Keratinocyte (primary cell): ENCODE measurements at places on chromosomes 3 and 15. TPM values are rescaled to one million over a fixed set of nuclear protein-coding genes. Genes with fewer than 3 reads are reported as not detected.

- peak; percentile 21 for DNase-seq
These were observed 8.7 kb downstream of the CTDSPL2 start for GRCh38 chr15:44435893-44436667.

- no peak for DNase-seq
These were observed 1075.3 kb upstream of the ALCAM start for GRCh38 chr3:104291437-104291851.

GRCh38 chr15:57761562-57761961 lies 55.0 kb downstream of the POLR2M start:
- no peak for DNase-seq

- no peak for DNase-seq
These were observed 23.4 kb upstream of the SLC2A2 start for GRCh38 chr3:171049861-171050444.

- no peak for DNase-seq
These were observed 183.4 kb downstream of the OR4M2 start for GRCh38 chr15:22263738-22264137.

DNA sequence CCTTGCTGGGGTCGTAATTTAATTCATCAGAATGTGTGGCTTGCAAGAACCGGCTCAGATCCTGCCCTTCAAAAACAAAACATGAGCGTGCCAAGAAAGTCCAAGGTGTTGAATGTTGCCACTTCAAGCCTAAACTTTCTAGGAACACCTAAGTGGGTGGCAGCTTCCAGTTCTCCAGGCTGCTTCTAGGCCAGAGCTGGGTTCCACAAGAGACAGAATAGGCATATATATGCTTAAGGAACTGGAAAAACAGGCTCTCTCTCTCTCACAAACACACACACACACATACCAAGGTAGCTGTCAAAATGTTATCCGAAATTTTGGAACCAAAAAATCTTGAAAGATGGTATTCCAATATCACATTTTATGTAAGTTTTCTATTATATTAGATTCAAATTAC lies 890 bp upstream of the ADIPOQ start:
- no peak for DNase-seq

DNA sequence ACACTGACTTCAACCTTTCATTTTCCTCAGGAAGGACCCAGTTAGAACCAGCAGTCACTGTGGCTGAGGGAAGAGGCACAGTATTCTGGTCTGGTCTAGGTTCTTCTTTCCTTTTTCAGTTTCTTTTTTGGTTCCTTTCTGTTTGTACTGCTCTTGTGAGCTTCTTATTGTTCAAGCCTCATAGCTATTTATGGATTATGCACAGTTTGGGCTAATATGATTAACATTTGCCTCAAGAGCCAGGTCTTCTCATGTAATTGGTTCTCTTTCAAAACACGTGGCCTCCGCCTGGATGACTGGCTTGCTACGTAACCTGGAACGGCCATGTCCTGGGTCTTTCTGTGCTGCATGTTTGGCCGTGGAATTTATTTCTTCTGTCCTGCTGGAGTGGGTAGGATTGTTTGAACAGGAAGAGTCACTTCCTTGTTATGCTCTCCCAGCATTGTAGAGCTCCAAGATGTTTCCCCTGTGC lies 43.3 kb downstream of the RBMS3 start:
- DNase-seq: no peak

GRCh38 chr3:14862661-14863230 lies 44.0 kb downstream of the FGD5 start:
- no peak for DNase-seq

- no peak for DNase-seq
These were observed 7.0 kb upstream of the CD276 start for GRCh38 chr15:73677146-73677607.

- no peak for DNase-seq
These were observed 55.8 kb downstream of the ST8SIA2 start for GRCh38 chr15:92449476-92449875.

GRCh38 chr3:142276781-142277180 lies 51.4 kb upstream of the GK5 start:
- no peak for DNase-seq

GRCh38 chr15:39554746-39555387 lies 26.0 kb upstream of the THBS1 start:
- no peak for DNase-seq

DNA sequence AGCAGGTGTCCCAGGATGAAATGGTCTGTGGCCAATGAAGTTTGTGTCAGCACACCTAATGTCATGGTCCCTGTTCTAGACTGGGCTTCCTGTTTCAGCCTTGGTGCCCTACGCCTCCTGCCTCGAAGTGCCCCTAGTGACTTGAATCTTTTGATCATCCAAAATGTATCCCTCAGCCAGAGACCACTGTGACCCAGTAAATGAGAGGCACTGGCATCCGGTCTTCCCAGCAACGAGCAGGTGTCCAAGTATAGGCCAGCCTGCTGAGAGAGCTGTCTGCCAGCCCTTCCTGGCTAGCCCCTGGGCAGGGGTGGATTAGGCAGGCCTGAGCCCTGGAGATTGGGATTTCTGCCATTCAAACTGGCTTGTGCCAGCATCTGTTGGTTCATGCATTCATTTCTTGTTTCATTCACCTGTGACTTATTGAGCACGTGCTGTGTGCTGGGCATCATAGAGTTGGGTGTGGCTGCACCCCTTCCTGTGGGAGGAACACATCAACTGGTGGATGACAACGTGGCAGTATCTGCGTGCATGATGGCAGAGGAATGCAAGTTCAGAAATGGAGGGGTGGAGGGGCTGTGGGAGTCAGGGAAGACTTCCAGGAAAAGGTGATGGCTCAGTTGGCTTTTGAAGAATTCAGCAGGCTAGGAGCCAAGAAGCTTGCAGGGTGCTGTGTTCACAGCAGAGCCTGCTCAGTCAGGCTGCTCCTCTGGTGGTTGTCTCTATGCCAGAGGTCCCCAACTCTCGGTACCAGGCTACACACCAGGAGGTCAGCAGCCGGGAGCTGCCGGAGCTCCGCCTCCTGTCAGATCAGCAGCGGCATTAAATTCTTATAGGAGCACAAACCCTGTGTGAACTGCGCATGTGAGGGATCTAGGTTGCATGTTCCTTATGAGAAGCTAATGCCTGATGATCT lies 21.6 kb downstream of the ESYT3 start:
- DNase-seq: peak; percentile 33

GRCh38 chr3:98777286-98777685 lies 14.1 kb downstream of the ST3GAL6 start:
- no peak for DNase-seq

GRCh38 chr3:195200010-195200822 lies 70.7 kb downstream of the XXYLT1 start:
- no peak for DNase-seq

DNA sequence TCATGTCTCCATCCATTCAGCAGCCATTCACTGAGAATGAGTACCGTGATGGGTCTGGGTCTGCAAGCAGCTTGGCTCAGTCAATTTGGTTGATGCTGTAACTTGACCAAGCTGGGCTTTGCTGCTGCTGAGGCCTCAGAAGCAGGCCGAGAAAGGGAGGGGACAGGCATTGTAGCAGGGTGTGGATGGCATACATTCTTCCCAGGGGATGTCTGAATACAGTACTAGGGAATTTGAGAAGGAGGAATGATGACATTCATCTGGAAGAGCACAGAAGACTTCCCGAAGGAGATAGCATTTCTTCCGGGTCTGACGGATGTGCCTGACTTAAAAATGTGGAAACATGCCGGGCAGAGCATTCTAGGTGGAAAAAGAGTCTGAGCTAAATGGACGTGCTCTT lies 105.3 kb upstream of the ADPGK start:
- no peak for DNase-seq

GRCh38 chr3:100982710-100983109 lies 10.5 kb downstream of the ABI3BP start:
- no peak for DNase-seq

DNA sequence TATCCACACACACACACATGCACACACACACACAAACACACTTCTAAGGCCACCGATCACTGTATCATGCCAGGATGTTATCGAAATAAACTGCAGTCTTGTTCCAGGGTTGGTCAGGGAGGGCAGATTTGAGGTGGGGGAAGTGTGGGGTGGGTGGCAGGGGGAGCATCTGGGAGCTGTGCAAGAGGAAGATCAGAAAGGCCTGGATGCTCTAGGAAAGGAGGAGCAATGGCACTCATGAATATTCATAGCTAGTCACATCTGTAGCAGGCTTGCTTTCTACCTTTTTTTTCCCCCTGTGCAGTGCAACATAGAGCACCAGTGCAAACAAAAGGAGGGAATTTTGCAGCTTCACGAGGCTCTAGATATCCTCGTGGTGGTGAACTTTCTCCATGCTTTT lies 84.9 kb downstream of the MEIS2 start:
- no peak for DNase-seq

DNA sequence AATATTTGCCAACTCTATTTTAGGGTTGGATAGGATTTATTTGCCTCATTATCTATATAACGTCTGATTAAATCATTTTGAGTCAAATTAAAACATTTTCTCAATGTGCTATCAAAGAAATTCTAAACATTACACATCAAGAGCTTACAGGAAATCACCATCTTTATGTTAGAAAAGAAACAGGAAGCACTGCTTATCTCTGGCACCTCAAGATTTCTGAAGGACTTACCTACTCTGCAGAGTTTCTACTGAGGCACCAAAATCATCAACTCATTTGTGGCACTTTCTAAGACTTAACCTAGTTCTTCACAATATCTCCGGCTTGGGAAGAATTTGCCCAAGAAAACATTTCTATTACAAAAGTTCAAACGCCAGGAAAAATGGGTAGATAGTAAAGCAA lies 181.3 kb upstream of the EOMES start:
- no peak for DNase-seq

- DNase-seq: no peak
These were observed 9.9 kb downstream of the KY start for GRCh38 chr3:134640872-134641470.

GRCh38 chr3:42061713-42062380 lies 29.3 kb upstream of the TRAK1 start:
- DNase-seq: peak; percentile 89

- no peak for DNase-seq
These were observed 58.9 kb downstream of the RBPMS2 start for GRCh38 chr15:64716452-64716851.

GRCh38 chr15:61011576-61012336 lies 217.3 kb downstream of the RORA start:
- DNase-seq: no peak

- no peak for DNase-seq
These were observed 9.7 kb upstream of the NCKIPSD start for GRCh38 chr3:48695393-48695753.

- DNase-seq: no peak
These were observed 81.9 kb upstream of the ADAMTSL3 start for GRCh38 chr15:83571820-83572707.

- DNase-seq: peak; percentile 74
These were observed 443.0 kb upstream of the ADAMTS9 start for GRCh38 chr3:65130782-65131181.

GRCh38 chr3:9125278-9125951 lies 124.0 kb downstream of the SRGAP3 start:
- no peak for DNase-seq

- DNase-seq: no peak
These were observed 1.9 kb downstream of the ROBO2 start for GRCh38 chr3:77041811-77042210.

DNA sequence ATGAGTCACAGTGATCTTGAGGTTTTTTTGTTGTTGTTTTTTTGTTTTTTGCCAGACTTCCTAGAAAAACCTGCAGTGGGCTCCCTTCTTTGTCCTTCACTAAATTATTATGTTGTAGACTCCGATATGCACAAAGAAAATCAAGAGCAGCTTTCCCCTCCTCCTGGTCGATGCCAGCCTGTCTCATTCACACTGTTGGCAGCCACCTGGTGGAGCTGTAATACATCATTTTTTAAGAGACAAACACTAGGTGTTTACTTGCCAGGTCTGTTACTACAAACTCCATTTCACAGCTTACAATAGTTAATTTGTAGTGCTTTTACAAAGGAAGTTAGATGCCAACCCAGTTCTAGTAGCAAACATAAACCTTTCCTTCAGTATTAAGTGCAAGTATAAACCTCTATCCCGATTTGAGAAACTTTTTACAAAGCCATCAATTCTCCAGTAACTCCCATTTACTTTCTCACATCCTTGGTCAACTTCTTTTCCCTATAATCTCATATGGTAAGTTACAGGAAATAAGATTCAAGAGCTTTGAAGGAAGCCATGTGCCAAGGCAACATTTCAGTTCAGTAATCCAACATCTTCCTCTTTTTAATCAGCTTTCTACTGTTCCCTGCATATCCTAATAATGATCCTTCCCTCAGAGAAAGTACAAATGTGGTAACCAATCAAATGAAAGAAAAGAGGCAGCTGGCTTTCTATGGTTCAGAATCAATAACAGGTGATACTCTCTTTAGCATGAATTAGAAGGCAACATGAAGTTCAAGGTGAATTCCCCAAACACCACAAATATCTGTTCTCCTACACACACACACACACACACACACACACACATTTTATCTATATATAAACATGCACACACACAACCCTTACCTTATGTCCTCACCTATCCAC lies 14.0 kb downstream of the AAGAB start:
- no peak for DNase-seq

- DNase-seq: no peak
These were observed 73.9 kb upstream of the SLC24A5 start for GRCh38 chr15:48046813-48047438.

DNA sequence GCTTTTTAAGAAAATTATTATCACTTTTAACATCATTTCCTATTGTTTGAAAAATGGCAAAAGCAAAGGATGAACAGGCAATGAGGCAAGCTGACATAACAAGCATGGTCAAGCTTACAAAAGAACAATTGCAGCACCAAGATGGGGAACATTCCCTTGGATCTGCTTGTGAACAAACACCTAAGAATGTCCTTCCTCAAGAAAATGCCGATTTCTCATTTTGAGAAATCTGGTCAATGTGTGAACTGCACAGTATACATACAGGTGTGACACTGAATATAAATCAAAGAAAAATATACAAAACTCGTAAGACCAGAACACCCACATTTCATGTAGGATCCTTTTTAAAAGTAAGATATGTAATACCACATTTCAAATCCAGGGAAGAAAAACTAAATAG lies 58.9 kb downstream of the LRRFIP2 start:
- DNase-seq: peak; percentile 7

Gene THRB
- polyA plus RNA-seq: 2.6 to 3.2 TPM (median 3.1 TPM) in 3 replicates

Gene P2RY1
- polyA plus RNA-seq: 0.45 to 1.1 TPM (median 1.1 TPM) in 3 replicates

Gene GOLGA8T
- 0.10 TPM in 1 of 3 replicates, not detected in the others for polyA plus RNA-seq

Gene HYAL1
- polyA plus RNA-seq: 13.9 to 24.5 TPM (median 15.3 TPM) in 3 replicates

Gene CHDH
- polyA plus RNA-seq: 0.04 TPM in 1 of 3 replicates, not detected in the others

Gene EOGT
- 23.4 to 39.0 TPM (median 35.5 TPM) in 3 replicates for polyA plus RNA-seq

Gene SLC12A8
- 6.9 to 10.1 TPM (median 9.2 TPM) in 3 replicates for polyA plus RNA-seq

Gene PRR23C
- not detected in 3 replicates for polyA plus RNA-seq

Gene PIGB
- polyA plus RNA-seq: 13.3 to 29.1 TPM (median 24.8 TPM) in 3 replicates

Gene ANKRD34C
- not detected in 3 replicates for polyA plus RNA-seq

Gene ZNF654
- polyA plus RNA-seq: 3.5 to 8.2 TPM (median 4.1 TPM) in 3 replicates

Gene TUSC7
- polyA plus RNA-seq: not detected in 3 replicates

Gene PPP1R14D
- polyA plus RNA-seq: not detected in 3 replicates
